Stimulated activated CD4-positive, alpha-beta T cell treated with anti-CD3 and anti-CD28 coated beads, Interleukin-1b, Interleukin-23, amount 100 ng/mL, for 1 hour (primary cell): ENCODE measurements at places on chromosomes 3 and 15.
A peak's percentile ranks its signal among the peaks of the same experiment; 100 is the strongest.

DNA sequence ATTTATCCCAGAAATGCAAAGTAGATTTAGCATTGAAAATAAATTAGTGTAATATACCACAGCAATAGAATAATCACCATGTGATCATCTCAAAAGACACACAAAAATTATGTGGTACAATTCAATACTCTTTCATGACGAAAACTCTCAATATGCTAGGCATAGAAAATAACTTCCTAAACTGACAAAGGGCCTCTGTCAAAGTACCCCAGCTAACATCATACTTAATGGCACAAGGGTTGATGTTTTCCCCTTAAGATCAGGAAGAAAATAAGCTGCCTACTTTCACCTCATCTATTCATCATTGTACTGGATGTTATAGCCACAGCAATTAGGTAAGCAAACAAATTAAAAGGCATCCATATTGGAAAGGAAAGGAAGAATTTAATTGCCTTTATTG, 22.7 kb upstream of the NIPA2 start:
- no peak for DNase-seq

DNA sequence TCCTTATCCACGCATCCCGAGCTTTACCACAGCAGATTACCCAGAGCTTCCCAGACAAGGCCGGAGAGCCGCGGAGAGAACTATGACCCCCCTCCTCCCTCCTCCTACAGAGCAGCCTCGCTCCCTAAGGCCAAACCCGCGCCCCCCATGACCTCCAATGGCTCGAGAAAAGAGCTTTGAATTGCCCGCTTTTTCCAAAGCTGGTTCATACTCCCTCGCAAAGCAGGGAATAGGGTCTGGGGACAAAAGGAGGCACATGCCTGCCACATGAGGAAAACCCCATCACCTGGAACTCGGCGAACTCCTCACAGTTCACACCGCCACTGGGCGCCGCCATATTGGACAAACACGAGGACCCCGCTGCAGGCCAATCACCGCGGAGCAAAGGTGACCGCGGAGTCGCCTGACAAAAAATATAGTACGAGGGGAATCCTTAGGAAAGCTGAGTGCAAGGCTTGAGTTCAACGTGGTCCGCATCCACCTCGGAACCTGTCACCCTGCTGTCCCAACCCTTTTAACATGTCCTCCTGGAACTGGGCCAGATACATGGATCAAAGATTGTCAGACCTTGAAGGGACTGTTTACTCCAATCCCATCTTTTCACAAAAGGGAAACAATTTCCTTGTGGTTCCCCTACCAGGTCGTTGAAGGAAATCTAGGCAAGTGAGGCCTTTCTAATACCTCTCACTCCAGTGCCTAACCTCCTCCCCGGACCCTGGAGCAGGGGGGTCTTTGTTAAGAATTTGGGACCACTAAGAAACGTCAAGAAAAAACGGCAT, at the start of gene MIX23:
Gene MIX23 (minus strand): TSS at position 344 of the 779 bp plus-strand sequence. CDS start 7 bp downstream, at position 337.
- peak; percentile 72 for DNase-seq

DNA sequence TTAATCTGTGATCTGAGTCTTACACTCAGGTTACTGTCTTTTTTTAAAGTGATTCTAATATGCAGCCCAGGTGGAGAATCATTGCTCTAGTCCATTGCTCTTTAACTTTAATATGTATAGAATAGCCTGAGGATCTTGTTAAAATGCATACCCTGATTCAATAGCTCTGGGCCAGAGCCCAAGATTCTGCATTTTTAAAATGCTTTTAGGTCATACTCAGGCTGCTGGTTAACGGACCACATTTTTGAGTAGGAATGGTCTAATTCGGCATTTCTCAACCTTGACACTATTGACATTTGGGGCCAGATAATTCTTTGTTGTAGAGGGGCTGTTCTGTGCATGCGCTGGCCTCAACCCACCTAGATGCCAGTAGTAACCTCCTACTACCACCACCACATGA, 20.9 kb upstream of the FSTL1 start:
- no peak for DNase-seq

GRCh38 chr3:135560847-135561246, 404.7 kb upstream of the PPP2R3A start:
- DNase-seq, result no peak
